ENCODE measurements at places on chromosomes 11 and 22.

- no peak for DNase-seq
Measured at GRCh38 chr11:4830346-4830745, 9.2 kb downstream of the OR51F2 start.

DNA sequence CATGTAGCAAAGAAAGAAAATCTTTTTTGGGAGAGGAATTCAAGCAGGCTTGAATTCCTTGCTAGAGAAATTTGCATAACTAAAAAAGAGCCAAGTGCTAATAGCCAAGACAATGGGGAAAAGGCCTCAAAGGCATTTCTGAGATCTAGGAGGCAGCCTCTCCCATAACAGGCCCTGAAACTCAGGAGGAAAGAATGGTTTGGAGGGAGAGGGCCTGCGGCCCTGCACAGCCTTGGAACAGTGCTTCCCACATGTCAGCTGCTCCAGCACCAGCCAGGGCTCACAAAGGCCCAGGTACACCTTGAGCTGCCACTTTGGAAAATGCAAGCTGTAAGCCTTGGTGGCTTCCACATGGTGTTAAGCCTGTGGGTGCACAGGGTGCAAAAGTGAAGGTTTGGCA, 55.5 kb upstream of the TSPAN18 start:
- DNase-seq, result no peak

- DNase-seq, result no peak
Measured at GRCh38 chr11:4027746-4028145, 66.9 kb upstream of the RRM1 start.

GRCh38 chr11:2577991-2578928, 121.5 kb downstream of the KCNQ1OT1 start:
- DNase-seq, result no peak

DNA sequence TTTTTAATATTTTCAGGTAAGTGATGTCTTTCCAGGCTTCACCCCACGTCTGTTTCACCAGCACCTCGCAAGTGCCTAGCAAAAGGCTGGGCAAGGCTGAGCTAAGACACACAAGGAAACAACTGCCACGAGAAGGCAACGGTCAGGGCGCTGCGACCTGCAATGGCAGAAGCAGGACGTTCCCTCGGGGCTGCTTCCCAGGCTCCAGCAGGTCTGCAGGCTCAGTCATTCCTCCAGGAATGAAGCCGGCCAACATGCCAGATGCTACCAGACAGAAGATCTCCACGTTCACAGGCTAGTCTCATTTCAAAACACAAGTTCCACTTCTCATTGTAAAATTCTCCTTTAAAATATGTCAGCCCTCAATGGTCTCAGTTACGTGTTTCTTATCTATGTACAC, 45.5 kb downstream of the CELSR1 start:
- no peak for DNase-seq

GRCh38 chr11:17807034-17807433, 72.5 kb downstream of the KCNC1 start:
- DNase-seq, result no peak

DNA sequence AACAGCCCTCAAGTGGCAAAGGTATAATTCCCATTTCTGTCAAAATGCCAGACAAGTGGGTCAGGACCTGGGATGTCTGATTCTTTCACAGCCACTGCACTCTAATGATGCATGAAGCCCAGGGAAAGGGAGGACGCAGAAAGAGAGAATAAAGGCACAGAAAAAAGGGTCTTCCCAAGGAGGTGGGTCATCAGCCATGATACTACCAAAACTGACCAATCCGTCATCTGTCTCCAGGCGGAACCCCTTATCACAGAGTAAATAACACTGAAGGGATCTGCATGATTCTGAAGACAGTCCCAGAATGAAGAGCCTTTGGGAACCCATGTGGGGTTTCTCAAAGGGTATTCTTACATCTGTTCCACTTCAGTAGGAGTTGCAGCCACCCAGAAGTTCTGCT, 73.8 kb upstream of the OPCML start:
- no peak for DNase-seq

- DNase-seq, result no peak
Measured at GRCh38 chr11:113847580-113847979, 27.8 kb downstream of the USP28 start.

DNA sequence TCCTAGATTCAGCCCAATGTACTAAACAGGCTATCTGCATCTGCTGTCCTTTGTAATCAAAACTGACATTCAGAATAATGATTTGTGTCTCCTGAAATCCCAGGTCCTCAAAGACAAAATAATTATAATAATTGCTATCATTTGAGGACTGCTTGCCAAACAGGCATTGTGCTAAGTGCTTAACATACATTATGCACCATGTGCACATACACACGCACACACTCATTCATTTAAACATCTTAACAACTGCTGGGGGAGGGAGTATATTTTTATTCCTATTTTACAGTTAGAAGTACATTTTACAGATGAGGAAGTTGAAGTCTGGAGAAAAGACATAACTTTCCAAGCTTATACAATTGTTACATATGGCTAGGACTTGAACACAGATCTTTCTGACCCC, 308.0 kb upstream of the ZC3H12C start:
- no peak for DNase-seq

DNA sequence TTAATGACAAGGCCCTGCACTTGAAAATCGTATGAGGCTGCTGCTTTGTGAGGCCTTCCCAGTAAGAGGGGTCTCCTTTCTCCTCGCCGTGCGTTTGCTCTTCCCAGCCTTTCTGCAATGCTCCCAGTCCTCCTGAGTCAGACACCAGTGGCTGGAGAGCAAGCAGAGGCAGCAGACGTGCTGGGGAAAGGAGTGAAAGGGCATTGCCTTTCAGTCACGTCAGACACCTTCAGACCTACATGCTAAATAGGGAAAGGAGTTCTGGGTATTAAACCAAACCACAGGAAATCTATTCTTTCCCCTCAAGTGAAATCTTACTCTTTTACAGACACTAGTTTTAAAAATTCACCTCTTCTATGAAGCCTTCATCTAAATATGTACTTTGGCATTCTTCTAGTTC, 274.8 kb downstream of the NTM start:
- DNase-seq, result no peak

- DNase-seq, result no peak
Measured at GRCh38 chr11:86769219-86769618, 31.1 kb upstream of the PRSS23 start.

DNA sequence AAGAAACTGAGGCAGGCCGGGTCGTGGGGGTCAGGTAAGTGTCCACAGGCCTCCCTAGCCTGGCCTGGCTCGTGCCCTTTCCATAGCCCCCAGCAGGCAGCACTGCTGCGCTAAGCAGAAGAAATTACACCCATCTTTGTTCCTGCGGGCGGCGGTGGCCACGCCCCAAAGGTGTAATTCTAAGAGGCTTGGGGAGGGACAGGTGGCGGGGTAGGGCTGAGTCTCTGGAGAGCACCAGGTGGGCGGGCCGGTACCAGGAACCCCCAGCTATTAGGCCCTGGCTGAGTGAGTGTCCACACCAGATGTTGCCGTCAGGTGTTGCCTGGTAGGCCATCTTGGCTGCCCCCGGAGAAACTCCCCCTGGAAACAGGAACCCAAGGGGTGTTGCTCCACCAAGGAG, 12.3 kb upstream of the ARAP1 start:
- DNase-seq, result no peak

DNA sequence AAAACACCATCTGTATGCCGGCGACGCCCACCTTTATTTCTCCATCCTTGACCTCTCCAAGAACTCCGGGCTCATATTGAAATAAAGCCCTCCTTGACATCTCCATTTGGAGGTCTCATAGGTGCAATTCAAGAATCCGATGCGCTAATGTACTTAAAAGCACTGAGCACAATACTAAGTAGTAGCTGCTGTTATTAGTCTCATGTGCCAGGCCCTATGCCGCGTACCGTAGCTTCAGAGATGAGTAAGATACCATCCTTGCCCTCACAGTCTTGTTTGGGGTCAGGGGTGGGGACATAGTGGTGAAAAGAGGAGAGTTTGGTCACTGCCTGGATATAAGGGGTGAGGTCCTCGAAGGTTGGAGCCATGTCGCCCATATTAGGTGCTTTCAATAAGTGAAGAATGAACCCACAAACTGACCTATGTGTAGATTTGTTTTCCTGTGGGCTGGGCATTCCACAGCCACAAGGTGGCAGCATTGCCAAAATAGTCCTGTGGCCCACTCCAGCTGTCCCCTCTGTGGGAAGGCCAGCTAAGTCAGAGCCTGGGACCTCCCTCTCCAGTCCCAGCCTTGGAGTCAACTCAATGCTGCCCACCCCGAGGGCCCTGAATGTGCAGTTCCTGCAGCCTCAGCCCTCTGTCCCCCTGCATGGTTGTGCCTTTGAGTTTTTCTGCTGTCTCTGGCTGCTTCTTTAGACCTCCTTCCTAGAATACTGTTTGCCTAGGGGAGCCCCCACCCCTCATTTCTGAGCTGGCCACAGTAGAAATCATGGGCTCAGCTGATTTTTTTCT, 6.5 kb downstream of the DCPS start:
- DNase-seq, result peak; percentile 33

- DNase-seq, result no peak
Measured at GRCh38 chr11:82858556-82859091, 41.6 kb downstream of the PRCP start.

- DNase-seq, result no peak
Measured at GRCh38 chr11:70610566-70611565, 212.5 kb downstream of the CTTN start.
